ENCODE measurements at places on chromosomes 13 and 19.

GRCh38 chr13:99087954-99088491 is 110.2 kb upstream of the DOCK9 start:
- no peak for DNase-seq

DNA sequence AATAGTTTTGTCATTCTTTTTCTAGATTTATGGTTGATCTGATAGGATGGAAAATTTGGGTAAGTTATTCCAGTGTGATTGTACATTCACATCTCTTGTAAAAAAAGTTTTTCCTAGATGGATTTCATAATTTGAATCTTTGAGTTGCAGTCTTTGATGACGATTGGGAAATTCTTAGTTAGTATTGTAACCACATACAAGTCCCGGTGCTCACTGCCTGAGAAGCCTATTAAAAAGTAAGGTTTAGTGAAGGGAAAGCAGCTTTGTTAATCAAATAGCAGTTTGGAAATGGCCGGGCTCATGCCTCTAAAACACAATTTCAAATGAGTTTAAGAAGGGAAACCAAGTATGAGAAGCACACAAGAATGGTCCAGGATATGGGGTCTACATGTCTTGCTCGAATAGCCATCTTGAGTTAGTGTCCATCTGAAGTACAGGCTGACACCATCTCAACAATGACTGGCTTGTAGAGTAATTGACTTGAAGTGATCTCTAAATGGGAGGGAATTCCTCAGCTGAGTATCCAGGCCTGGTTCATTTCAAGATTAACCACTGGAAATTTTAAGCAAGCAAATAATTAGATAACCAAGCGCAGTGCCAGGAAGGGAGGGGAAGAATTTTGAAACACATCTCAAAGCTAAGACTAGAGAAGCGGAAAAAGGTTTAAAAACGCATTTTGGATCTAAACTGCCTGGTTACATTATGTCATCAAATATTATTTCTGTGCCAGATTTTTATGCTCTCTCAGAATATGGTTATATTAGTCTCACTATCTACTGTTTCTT is 1145.6 kb upstream of the MIR17HG start:
- DNase-seq = no peak

DNA sequence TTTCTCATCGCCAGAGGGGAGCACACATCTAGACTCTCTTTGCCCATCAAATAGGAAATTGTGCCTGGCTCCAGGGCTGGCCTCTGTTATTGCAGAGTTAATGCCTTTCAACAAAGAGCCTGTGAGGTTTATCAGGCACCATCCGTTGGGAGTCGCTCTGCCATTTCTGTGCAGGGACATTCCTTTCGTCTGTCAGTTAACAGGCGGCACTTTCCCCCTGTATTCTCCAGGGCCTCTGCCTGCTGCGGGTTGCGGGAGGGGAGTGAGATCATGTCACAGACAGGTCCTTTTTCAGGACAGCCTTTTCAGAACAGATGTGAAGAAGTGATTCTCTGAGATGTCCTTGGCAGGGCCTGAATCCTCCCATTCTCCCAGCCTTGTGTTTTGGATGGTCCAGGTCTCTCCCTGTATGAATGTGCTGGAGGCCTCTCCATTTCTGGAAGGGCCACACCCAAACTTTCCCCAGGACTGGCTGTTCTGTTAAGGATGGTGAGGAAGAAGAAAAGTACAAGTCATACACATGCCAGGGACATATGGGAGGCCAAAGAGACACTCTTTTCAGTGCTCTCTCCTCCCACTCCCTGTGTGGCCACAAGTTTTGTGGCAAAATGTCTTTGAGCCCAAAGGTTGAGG is 14.9 kb downstream of the SERP2 start:
- no peak for DNase-seq

GRCh38 chr13:26412936-26413716 is 144.4 kb upstream of the WASF3 start:
- DNase-seq = no peak

DNA sequence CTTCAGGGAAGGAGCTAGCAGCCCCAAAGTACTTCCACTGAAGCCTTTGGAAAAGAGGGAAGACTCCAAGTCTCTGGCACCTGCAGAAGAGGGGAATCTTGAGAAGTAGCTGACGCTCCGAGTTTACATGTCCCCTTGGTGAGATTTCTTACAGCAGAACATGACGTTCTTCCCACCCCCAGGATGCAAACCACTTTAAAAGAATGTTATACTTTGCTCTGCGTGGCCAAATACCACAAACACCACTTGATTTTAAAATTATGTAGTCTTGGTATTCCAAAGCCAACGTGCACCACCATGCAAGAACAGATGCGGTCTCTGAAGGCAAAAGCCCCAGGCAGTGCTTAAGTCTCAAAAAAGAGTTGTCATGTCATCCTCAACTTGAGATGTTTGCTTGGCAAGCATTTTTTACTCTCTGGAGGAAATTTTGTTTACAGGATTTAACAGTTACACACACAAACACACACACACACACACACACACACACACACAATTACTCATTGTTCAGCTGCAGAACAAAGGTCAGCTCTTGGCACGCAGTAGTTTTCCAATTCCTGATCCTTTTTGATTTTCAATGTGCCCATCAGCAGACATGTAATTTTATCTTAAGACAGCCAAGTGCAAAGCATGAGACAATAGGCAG is 106.1 kb downstream of the RGCC start:
- no peak for DNase-seq

DNA sequence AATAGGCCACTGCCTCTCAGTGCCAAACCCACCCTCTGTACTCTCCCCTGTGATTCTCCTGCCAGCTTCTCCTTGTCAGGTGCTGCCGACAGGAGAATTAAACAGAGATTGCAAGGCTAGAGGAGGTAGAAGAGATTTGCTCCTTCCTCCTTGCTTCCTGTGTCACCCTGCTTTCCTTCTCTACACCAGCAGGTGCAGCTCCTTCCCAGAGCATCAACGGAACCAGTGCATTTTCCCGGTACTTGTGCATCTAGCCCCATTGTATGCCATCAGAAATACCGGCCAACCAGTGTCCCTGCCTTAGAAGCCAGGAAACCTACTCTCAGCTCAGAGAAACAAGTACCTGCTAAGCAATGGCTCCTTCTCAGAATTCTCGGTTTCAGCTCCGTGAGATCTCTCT is 253.2 kb downstream of the SUCLA2 start:
- DNase-seq = no peak
